COR-L47 (cell line): ENCODE measurements at places on chromosomes 4 and X.
A peak's percentile ranks its signal among the peaks of the same experiment; 100 is the strongest.

DNA sequence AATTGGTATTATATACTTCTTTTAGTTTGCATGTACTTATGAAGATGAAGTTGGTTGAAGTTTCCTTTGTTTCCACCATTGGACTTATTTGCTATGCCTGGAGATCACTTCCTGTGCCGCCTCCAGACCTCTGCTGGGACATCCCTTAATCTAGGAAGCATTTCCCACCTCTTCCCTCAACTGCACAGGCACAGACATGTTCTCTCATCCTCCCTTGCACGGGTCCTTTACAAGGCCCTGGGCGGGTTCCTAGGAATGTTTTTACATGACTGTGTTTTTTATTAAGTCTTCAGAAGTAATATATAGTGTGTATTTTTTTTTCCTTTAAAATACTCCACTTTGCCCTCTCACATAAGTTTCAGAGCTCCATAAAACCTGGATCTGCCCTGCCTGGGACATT is 51.0 kb downstream of the TMEM131L start:
- no peak for DNase-seq

DNA sequence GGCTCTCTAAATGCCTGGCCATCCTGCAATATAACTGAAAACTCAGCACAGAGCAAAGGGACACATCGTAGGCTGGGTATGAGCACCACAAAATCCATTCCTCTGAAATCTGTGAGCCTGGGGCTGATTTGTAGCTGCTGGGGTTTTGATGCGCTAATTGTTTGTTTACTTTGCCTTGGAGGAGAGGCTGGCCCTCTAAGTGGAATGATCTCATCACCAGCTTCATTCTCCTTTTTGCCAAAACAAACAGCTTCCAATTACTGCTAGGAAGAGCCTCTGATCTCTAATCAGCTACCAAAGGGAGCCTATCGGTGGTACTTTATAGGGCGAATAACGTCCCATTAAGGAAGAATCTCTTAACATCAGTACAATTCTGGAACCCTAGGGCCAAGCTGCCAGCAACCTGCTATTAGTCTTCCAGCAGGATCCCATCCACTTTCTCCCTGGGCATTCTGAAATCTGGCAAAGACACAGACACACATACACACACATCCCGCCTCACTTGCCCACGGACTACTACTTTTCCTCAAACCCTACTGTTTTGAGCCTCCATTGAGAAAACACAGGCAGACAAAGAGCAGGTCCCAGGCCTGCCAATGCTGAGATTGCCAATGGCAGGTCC is 5.8 kb downstream of the ANOS1 start:
- peak; percentile 47 for DNase-seq

DNA sequence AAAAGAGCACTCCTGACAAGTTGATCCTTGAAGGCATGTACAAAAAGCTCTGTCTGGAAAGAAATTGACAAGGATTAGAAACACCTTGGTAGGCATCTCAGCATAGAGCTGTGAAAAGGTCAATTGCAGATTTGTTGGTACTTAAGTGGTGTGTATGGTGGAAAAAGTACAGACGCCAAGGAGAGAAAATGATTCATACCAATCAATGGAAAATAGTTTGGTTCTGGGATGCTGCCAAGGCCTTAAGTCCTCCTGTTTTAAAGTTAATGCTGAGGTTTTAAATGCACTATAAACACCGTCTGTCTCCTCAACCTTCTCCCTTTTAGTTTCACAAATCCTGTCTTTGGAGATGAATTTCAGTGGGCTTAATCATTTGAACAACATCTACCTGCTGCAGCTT is 524.1 kb downstream of the IL15 start:
- DNase-seq, result no peak

GRCh38 chr4:152316969-152317368 is 218.9 kb downstream of the FBXW7 start:
- peak; percentile 11 for DNase-seq

- no peak for DNase-seq
These were observed 12.2 kb downstream of the WDR1 start for GRCh38 chr4:10104211-10104990.

DNA sequence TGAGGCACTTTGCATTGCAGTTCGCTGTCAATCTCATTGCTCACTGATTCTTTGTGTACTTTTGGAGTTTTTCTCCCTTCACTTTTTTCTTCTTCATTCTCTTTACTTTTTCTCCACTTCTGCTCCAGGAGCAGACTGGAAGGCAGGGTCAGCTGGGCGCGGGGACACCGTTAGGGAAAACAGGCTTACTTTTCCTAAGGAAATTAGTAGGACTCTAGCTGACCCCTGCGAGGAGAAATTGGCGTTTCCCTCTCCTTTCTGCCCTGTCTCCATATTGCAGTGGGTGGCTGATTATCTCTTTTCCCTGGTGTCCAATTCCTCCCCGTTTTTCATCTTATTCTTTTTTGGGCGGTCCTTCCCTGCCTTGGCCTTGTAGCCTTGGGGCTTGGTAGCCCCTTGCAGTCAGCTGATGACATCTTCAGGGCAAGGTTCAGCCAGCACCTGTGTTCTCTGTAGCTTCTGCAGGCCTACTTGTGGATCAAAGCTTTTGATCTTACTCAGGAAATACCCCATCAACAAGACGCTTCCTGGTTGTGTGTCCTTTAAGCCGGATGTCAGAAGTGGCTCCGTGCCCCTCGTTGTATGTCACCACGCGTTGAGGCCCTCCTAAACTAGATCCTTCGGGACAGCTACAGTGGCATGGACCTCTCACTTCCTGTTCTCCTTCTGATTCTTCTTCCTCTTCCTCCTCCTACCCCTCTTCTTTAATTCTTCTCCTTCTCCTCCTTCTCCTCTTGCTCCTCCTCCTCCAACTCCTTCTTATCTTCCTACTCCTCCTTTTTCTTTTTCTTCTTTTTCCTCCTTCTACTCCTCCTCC is 36.1 kb downstream of the NBDY start:
- DNase-seq, result no peak

GRCh38 chrX:41732260-41732659 is 8.3 kb downstream of the GPR82 start:
- DNase-seq, result no peak

- DNase-seq, result no peak
These were observed 45.6 kb downstream of the EPHA5 start for GRCh38 chr4:65624651-65625050.

GRCh38 chr4:107192601-107193000 is 156.5 kb upstream of the DKK2 start:
- DNase-seq, result no peak

DNA sequence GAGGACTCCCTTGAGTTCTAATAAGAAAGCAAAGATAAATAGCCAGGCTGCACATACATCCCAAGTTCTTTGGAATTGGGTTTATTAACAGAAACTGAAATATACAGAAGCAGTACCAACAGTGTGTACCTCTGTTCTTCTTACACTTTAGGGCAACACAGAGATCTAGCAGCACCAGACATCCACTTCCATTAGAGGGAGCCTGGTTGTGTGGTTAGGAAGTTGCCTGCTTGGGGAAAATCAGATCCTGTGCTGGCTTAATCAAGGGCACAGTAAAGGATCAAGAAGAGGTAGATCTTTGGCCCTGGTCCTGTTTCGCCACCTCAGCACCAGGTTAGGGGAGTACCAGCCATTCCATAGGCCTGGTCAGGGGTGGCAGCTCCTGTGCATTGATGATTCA is 231.1 kb upstream of the ARHGAP24 start:
- DNase-seq, result no peak

DNA sequence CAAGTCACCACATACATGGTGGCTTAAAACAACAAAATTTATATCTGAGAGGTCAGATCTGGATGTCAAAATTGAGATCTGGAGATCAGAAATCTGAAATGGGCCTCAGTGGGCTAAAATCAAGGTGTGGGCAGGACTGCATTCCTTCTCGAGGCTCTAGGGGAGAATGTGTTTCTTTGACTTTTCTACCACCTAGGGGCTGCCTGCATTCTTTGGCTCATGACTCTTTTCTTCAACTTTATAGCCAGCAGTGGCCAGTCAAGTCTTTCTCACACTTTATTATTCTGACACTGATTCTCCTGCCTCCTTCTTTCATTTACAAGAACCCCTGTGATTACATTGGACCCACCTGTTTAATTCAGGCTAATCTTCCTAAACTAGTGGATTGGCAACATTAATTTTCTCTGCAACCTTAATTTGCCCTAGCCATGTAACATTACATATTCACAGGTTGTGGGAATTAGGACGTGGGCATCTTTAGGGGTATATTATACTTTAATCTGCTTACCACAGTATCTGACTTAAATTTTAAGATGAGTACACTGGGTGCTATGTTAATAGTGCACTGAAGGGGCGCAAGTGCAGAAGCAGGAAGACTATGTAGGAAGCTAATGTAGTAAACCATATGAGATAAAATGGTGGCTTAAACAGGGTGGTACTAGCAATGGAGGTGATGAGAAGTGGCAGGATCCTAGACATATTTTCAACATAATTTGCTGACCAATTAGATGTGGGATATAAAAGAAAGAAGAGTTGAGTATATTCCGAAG is 188.0 kb downstream of the SLC4A4 start:
- DNase-seq, result no peak

GRCh38 chr4:40357738-40358137 is 22.6 kb downstream of the CHRNA9 start:
- no peak for DNase-seq

- DNase-seq, result no peak
These were observed 181.7 kb upstream of the TBC1D9 start for GRCh38 chr4:140937866-140938265.

GRCh38 chr4:88315460-88316017 is 31.2 kb upstream of the PPM1K start:
- no peak for DNase-seq

DNA sequence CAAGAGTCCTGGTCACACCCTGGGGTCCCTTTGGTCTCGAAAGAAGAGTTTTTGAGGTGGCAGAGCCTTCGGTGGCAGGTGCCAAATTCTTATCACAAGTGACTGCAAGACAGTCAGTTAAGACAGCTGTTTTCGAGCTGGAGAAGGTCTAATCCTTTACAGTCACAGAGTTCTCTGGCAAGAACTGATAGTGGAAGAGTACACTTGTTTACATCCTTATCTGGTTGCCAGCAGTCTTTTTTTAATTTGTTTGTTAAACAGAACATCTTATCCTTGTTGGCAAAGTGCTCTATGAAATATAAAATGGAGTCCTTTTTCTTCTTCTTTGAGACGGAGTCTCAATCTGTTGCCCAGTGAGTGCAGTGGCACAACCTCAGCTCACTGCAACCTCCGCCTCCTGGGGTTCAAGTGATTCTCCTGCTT is 50.4 kb upstream of the ELOVL6 start:
- no peak for DNase-seq

GRCh38 chr4:16027626-16028025 is 56.2 kb downstream of the PROM1 start:
- no peak for DNase-seq

DNA sequence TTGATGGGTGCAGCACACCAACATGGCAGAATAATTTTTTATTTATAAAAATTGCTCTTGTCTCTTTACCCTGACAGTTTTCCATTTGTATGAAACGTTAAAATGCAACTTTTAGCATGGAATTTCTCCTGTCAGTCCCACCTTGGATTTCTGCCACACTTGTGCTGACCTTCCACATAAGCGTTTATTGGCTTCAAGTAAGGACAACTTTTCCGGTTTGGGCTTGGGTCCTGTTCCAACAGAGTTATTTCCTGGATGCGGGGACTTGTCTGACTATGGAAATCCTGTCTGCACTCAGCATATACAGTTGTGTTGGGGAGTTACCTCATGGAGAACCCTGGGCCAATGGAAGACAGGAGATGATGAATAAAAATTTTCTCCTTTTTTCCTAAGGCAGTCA is 294.7 kb downstream of the NAF1 start:
- DNase-seq, result no peak

- DNase-seq, result no peak
These were observed 63.4 kb downstream of the DCTD start for GRCh38 chr4:182853731-182854330.

DNA sequence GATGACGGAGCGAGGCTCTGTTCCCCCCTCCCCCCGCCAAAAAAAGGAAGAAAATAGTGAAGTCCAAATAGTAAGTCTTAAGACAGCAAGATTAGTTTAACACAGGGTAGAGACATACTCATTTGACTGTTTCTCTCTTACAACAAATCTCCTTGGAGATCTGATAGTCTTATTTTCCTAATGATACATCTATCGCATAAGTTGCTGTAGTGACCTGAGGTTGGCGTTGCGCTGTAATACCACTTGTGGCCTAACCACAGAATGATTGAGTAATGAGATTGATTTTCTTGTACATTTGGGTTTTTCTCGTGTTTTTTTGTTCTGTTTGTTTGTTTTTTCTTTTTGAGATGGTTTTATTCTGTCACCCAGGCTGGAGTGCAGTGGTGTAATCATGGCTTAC is 27.2 kb downstream of the OCIAD1 start:
- no peak for DNase-seq

- no peak for DNase-seq
These were observed 287.0 kb upstream of the GALNT7 start for GRCh38 chr4:172881645-172882044.

DNA sequence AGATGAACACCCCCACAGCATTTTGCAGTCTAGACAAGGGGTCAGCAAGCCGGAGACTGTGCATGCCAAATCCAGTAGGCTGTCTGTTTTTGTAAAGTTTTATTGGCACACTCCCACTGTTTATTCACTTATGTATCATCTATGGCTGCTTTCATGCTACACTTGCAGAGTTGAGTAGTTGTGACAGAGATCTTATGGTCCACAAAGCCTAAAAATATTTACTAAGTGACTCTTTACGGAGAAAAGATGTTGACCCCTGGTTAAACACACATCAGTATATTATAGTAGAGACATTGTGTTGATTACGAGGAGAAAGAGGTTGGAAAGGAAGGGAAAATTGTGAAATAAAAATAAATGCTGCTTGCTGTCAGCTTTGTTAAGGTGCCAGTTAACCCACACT is 2.2 kb upstream of the LHFPL1 start:
- no peak for DNase-seq

DNA sequence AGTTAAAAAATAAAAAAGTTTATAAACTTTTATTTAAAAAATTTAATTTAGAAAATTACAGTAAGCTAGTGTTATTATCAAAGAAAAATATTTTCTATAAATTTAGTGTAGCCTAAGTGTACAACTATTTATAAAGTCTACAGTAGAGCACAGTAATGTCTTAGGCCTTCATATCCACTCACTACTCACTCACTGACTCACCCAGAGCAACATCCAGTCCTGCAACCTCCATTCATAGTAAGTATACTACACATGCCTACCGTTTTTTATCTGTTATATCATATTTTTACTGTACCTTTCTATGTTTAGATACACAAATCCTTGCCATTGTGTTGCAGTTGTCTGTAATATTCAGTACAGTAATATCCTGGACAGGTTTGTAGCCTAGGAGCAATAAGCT is 129.0 kb upstream of the FAM47B start:
- no peak for DNase-seq

GRCh38 chr4:85474356-85474755 is 594 bp upstream of the ARHGAP24 start:
- no peak for DNase-seq

GRCh38 chrX:23662853-23663252 is 4.4 kb upstream of the PRDX4 start:
- DNase-seq, result no peak

GRCh38 chrX:93264261-93265002 is 408.9 kb downstream of the NAP1L3 start:
- no peak for DNase-seq
